ENCODE measurements at places on chromosomes 7 and 10. TPM values are rescaled to one million over a fixed set of nuclear protein-coding genes. Genes with fewer than 3 reads are reported as not detected.
A peak's percentile ranks its signal among the peaks of the same experiment; 100 is the strongest.

HOXA7 gene
- total RNA-seq: 7.5 TPM

NPC1L1 gene
- total RNA-seq: not detected

CCL24 gene
- not detected for total RNA-seq

PNLIPRP1 gene
- not detected for total RNA-seq

CLCN1 gene
- total RNA-seq: not detected

SEMA4G gene
- not detected for total RNA-seq

SMKR1 gene
- 0.22 TPM for total RNA-seq

DNA sequence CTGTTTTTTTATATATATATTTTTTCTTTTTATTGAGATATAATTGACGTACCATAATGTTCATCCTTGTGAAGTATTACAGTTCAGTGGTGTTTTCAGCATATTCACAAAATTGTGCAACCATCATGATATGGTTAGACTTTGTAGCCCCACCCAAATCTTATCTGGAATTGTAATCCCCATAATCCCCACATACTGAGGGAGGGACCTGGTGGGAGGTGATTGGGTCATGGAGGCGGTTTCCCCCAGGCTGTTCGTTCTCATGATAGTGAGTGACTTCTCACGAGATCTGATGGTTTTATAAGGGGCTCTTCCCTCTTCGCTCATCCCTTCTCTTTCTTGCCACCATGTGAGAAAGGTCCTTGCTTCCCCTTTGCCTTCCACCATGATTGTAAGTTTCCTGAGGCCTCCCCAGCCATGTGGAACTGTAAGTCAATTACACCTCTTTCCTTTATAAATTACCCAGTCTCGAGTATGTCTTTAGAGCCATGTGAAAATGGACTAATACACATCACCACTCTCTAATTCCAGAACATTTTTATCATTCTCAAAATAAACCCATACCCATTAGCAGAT is 73.9 kb upstream of the SMNDC1 start:
- no peak overlapping the region for H3K27ac ChIP-seq
- DNase-seq: no peak
- peaks cover 9% of the 10 kb centered on the region for H3K4me1 ChIP-seq

DNA sequence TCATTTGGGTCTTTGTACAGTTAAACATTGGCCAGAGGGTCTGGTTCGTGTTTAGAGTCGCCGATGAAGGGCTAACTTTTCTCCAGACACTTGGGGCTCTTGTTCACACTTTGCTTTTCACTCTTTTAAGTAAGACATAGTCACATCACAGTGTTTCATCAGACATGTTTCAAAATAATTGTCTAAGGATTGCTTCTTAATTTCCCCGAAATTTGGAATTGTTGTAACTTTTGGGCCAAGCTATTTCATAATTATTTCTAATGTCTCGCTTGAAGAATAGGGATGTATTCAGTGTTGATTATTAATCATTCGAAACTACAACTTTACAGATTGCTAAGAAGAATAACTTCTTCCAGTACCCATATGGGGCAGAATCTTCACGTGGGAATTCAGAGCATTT is 92.8 kb downstream of the TCF7L2 start:
- no peak overlapping the region for H3K27ac ChIP-seq
- H3K4me1 ChIP-seq: no peaks in the 10 kb centered on the region
- no peaks in the 10 kb centered on the region for H3K27me3 ChIP-seq
- no peaks in the 10 kb centered on the region for H3K36me3 ChIP-seq
- no peak overlapping the region for H3K4me3 ChIP-seq

DNA sequence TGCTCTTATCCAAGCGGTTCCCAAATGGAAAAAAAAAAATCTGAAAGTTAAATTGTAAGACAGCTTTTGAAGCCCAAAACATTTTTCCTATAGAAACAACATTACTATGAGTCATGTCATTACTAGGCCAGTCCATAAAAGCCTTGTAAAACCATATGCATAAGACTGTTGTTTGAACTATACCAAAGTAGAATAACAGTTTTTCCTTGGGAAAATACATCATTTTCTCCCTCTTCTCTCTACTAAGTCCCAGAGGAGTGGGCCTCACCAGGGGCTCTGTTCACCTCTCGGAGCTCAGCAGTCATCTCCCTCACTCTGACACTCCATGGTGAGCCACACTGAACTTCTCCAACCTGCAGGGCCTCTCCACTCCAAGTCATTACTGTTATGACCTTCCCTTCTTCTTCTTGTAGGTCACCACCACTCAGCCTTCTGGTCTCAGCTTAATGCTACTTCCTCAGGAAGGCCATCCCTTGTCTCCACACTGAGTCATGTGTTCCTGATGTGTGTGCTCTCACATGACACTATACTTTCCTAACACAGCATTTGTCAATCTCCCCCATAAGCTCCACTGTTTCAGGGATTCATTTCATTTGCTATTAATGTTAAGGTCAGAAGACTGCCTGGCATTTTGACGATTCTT is 32.5 kb downstream of the ZNF438 start:
- no peak for DNase-seq
- no peak overlapping the region for H3K27ac ChIP-seq
- H3K36me3 ChIP-seq: no peaks in the 10 kb centered on the region
- no peaks in the 10 kb centered on the region for H3K27me3 ChIP-seq

GRCh38 chr10:59435707-59436106 is 73.4 kb upstream of the FAM13C start:
- H3K4me3 ChIP-seq: no peak overlapping the region
- DNase-seq: no peak
- H3K27me3 ChIP-seq: no peaks in the 10 kb centered on the region
- no peak overlapping the region for H3K27ac ChIP-seq

GRCh38 chr10:22624287-22624738 is 90.1 kb downstream of the PIP4K2A start:
- no peak overlapping the region for H3K27ac ChIP-seq
- H3K4me1 ChIP-seq: no peaks in the 10 kb centered on the region
- no peak for DNase-seq
- H3K36me3 ChIP-seq: no peaks in the 10 kb centered on the region
- no peaks in the 10 kb centered on the region for H3K27me3 ChIP-seq

DNA sequence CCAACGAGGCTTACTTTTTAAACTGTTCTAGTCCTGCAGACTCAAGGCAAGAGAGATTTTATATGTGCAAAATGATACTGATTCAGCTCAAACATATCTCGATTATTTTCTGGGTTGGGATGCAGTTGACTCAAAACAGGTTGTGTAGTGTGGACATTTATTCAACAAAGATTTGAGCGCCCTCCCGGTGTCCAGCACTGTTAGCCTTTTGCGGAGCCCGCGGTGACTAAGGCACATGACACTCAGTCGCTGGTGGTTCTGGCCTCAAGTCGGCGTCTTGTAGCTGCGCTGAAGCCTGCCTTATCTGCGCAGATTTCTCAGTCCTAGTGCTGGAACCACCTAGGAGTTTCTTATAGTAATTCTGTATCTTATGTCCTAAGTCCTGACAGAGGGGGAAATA is 938 bp upstream of the CADPS2 start:
- no peaks in the 10 kb centered on the region for H3K36me3 ChIP-seq
- DNase-seq: no peak
- no peak overlapping the region for H3K27ac ChIP-seq
- no peaks in the 10 kb centered on the region for H3K4me1 ChIP-seq
- no peak overlapping the region for H3K4me3 ChIP-seq
- H3K27me3 ChIP-seq: no peaks in the 10 kb centered on the region

GRCh38 chr7:29139796-29140195 is 6.5 kb downstream of the CPVL start:
- no peaks in the 10 kb centered on the region for H3K36me3 ChIP-seq
- H3K4me3 ChIP-seq: no peak overlapping the region
- H3K27me3 ChIP-seq: no peaks in the 10 kb centered on the region
- H3K4me1 ChIP-seq: peaks cover 9% of the 10 kb centered on the region
- H3K27ac ChIP-seq: no peak overlapping the region

DNA sequence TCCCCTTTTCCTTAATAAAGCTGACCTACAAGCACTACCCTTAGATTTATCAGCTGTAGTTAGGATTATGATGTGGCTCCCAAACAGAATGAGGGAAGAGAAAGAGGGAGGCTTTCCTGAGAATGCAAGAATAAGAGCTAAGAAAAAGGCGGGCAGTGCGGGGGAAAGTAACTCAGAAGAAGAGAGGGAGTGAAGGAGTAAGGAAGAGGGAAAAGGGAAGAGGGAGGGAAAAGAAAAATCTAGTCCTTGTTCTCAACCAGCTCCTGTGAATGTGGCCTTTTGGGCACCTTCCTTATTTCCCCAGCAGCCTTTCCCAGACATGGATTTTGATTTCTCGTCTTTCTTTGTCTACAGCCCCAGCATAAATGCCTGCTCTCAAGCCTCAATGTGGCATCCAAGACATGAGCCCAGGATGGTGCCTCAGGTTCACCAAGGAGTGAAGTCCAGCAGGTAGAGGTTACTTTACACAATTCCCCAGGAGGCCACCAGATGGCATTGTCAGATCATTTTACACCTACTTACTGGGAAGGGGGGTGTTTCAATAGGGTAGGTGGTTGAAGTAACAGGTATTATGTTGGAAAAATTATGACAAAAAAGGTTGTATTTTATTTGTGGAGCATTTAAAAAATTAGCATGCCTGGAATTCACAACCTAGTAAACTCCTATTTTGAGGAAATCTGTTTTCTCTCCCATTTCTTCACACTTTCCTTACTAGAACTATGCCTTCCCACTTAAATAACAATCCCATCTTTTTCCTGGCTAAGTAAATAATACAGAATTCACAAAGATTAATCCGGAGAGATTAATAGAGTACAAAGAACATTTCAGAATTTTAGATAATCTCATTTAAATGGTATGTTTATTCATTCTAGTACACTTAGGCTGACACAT is 106.5 kb downstream of the HTR7 start:
- peak; percentile 65 for DNase-seq
- H3K27me3 ChIP-seq: no peaks in the 10 kb centered on the region
- H3K4me1 ChIP-seq: no peaks in the 10 kb centered on the region
- no peaks in the 10 kb centered on the region for H3K36me3 ChIP-seq

GRCh38 chr7:19376538-19376937 is 231.3 kb upstream of the FERD3L start:
- H3K36me3 ChIP-seq: no peaks in the 10 kb centered on the region
- no peak for DNase-seq
- no peaks in the 10 kb centered on the region for H3K4me1 ChIP-seq
- H3K4me3 ChIP-seq: no peak overlapping the region
- H3K27me3 ChIP-seq: no peaks in the 10 kb centered on the region
- H3K27ac ChIP-seq: no peak overlapping the region

DNA sequence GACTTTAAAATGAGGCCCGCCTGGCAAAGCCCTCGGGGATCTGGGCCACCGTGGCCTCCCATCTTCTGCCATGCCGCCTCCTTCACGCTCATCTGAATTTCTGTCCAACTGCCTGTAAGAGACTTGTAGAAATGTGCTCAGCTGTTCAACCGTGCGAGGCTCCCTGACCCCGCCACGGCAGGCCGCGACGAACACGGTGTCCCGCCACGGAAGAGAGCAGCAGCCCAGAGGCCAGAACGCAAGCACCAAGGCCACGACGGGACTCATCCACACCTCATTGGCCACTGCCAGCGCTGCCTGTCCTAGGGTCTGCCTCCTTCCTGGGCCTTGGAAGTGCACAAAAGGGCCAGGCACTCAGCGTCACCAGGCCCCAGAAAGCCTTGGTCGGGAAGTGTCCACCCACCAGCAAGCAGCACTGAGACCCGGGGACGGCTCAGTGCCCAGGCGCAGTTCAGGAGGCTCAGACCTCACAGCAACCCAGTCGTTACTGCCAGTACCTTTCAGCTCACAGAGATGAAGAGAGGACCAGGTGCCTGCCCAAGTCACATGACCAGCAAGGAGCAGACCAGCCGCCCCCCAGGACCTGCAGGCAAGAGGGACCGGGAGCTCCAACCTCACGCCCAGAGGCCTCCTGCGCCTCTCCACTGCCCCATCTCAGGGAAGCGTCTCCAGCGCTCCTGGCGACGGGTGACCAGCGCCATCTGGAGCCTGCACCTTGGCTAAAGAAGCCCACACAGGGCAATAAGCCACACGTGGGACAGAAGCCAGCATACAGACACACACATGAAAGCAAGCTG is 85.9 kb downstream of the MAD1L1 start:
- 0 out of 2 replicates have a peak, but pooled peaks cover 2% of the 10 kb centered on the region for H3K36me3 ChIP-seq
- H3K4me3 ChIP-seq: no peak overlapping the region
- no peak for DNase-seq
- H3K27me3 ChIP-seq: no peaks in the 10 kb centered on the region
- H3K4me1 ChIP-seq: peaks cover 3% of the 10 kb centered on the region

- H3K27ac ChIP-seq: no peak overlapping the region
- H3K27me3 ChIP-seq: no peaks in the 10 kb centered on the region
- no peak overlapping the region for H3K4me3 ChIP-seq
- no peaks in the 10 kb centered on the region for H3K4me1 ChIP-seq
- DNase-seq: peak; percentile 44
Measured at GRCh38 chr10:28939281-28940157, 262.2 kb downstream of the BAMBI start.

- no peaks in the 10 kb centered on the region for H3K4me1 ChIP-seq
- no peak overlapping the region for H3K27ac ChIP-seq
- H3K27me3 ChIP-seq: no peaks in the 10 kb centered on the region
- no peak for DNase-seq
Measured at GRCh38 chr10:51397695-51398094, 301.7 kb downstream of the CSTF2T start.

- H3K36me3 ChIP-seq: no peaks in the 10 kb centered on the region
- H3K27me3 ChIP-seq: no peaks in the 10 kb centered on the region
- DNase-seq: peak; percentile 57
- no peak overlapping the region for H3K4me3 ChIP-seq
Measured at GRCh38 chr10:104045151-104046089, 40.3 kb downstream of the COL17A1 start.

GRCh38 chr10:80581469-80581835 is 43.8 kb downstream of the SH2D4B start:
- H3K4me1 ChIP-seq: peaks cover 12% of the 10 kb centered on the region
- no peaks in the 10 kb centered on the region for H3K36me3 ChIP-seq
- no peak overlapping the region for H3K27ac ChIP-seq
- H3K27me3 ChIP-seq: no peaks in the 10 kb centered on the region

DNA sequence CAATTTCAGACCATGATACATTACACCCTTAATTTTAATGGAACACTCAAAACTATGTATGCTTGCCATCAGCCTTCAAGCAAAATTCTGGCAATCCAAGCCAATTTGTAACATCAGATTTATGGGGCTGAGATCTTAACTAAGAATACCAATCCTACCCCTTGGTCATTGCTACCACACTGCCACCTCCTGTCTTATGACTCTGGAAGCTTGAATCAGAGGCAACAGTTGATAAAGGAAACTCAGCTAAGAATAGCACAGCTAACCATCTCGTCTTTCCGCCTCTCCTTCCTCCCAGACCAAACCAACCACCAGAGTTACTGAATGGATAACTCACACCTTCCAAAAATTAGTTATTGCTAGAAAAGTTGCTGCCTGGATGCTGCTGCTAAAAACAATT is 7.4 kb downstream of the IGF2BP3 start:
- H3K4me1 ChIP-seq: peaks cover 38% of the 10 kb centered on the region
- no peak for DNase-seq
- H3K27me3 ChIP-seq: no peaks in the 10 kb centered on the region
- H3K36me3 ChIP-seq: peaks cover 50% of the 10 kb centered on the region
- no peak overlapping the region for H3K27ac ChIP-seq

- peak; percentile 84 for DNase-seq
- H3K27ac ChIP-seq: peak overlapping the region; percentile 94
- peaks cover 94% of the 10 kb centered on the region for H3K4me1 ChIP-seq
- no peaks in the 10 kb centered on the region for H3K27me3 ChIP-seq
- peak overlapping the region; percentile 65 for H3K4me3 ChIP-seq
Measured at GRCh38 chr10:132563485-132564248, 26.1 kb downstream of the INPP5A start.

Data from Karpas-422 (cell line).